Nephron progenitor cell (in vitro differentiated cells): ENCODE measurements at places on chromosomes 2 and 18.

GRCh38 chr2:71619230-71619741 lies 165.9 kb downstream of the DYSF start:
- no peak for DNase-seq

- no peak for DNase-seq
Observed at GRCh38 chr2:167493862-167494261, 605.6 kb downstream of the XIRP2 start.

DNA sequence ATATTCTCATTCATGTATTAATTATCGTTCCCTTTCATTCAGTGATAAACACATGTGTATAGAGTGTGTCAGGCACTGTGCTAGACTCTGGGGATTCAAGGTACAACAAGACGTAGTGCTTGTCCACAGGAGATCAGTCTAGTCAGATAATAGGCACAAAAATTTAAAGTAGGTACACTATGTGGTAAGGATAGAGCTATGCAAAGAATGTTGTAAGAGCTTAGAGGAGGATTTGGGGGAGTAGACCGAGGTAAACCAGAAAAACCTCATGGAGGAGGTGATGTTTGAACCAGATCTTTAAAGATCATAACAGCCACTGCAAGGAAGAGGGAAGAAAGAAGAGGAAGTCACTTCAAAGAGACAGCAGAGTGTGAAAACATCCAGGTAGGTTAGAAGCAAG lies 256.9 kb upstream of the DDX18 start:
- DNase-seq = no peak

GRCh38 chr2:18369760-18370159 lies 190.7 kb downstream of the RDH14 start:
- DNase-seq = no peak

DNA sequence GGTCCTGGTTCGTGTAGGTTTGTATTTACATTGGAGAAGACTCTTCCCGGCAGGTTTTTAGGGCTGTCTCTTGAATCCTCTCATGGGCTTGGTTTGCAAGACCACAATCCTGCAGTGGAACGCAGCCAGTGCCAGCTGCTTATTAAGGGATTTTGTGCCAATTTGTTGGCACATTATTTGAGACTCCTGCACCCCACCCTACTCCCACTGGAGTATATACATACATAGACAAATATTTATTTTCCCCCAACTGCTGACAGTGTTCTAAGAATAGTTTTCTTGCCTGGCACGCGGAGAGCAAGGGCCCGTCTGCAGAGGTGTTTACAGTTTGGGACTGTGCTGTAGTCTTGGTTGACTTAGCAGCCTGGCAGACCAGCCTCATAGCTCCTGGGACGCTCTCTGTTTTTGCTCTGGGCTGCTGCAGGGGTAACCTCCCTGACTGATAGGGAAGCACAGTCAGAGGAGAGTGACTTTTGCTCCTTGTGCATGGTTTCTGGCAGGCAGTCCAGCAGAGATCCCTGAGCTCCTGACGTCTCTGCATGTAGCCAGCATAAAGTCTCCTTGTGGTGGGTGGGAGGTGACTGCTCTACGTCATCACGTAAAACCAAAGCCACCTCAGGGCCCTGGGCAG lies 1.9 kb downstream of the LDLRAD4 start:
- no peak for DNase-seq

DNA sequence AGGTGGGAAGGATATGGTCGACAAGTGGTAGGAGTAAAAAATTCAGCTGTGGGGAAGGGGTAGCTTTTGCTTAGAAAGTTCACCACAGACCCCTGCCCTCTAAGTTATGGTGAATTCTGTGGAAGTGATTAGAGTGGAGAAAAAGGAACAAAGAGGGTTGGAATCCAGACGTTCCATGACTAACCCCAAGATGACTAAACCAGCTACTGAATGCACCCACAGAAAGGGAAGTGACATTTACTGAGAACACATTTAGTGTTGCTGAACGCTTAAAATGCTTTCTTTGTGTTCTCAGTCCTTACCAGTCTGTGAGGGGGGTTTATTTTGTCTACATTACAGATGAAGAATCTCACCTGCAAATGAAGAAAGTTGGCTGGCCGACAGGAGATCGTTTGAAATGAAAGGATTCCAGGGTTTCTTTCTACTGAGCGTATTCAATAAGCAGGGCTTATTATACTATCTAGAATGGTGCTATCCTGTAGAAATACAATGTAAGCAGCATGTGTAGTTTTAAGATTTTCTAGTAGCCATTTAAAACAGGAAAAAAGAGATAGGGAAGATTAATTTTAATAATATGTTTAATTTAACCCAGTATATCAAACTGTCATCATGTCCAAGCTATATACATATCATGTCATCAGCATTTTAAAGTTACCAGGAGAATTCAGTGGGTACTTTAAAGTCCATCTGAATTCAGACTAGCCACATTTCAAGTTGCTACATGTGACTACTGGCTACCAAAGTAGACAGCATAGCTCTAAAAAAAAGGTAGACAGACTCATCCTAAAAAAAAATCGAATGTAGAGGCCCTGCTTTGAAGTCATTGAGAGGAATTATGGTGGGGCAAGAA lies 60.1 kb downstream of the LIMS1 start:
- no peak for DNase-seq

GRCh38 chr18:37483984-37484819 lies 81.4 kb downstream of the CELF4 start:
- DNase-seq = no peak

DNA sequence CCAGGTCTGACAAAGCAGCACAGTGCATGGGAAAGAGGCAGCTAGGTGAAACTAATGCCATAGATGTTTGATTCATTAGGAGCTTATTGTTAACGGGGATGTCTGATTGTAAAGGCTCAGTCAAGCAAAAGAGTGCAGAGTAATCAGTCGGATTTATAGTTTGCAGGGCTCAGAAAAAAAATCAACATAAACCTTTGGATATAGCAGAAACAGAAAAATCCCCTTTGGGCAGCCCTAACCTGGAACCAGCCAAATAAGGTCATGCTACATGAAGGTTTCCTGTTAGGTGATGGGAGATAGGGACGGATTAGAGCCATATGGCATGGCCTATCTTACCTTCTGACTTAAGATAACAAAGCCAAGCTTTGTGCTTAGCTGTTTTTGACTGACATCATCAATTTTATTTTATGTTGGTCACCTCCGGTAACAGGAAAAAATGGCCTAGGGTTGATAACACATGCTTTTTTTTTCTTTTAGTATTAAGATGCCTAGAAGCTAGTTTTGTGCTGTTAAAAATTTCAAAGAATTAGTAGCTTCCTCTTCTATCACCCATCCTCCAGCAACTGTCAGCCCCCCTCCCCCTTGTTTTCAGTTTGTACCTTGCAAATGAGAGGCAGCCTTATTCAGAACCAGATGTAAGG lies 60.7 kb upstream of the ZEB2 start:
- DNase-seq = no peak

- peak; percentile 5 for DNase-seq
Observed at GRCh38 chr2:208183526-208183925, 6.3 kb downstream of the C2orf80 start.

DNA sequence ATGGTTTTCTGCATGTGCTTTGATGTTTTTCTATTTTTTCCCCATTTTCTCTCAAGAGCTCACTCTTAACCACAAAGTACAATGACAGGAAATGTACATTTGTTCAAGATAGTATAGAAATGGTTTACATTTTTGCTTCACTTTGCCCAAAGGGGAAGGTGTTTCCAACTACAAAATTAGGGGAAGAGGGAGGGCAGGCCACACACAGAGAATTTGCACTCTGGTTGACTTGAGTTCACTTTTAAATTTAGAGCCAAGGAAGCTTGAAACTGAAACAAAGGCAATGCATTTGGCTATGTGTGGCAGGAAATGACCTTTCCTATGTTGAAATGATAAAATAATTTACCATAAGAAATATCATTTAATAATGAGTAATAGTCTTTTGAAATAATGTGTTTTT lies 19.1 kb upstream of the VIT start:
- no peak for DNase-seq

DNA sequence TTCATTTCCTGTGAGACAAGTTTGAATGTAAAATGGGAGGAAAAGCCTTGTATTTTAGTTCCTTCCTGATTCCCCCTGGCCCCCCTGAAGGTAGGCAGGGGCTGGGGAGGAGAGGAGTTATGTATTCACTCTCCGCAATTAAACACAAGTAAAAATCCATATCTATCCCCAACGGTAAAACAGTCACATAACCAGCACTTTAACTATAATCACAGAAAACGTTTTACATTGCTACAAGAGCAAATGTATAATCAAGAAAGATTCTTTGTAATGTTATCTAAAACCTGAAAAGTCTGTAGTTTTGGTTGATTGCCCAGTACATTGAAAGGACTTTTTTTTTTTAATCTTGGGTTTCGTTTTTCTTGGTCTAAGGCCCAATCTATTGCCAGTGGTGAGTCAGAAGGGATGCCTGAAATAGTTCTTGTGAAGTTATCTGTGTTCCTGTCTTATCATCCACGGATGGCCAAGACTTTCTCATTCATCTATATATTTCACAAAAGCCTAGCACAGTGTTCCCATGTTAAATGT lies 34.5 kb upstream of the CCNYL1 start:
- no peak for DNase-seq

DNA sequence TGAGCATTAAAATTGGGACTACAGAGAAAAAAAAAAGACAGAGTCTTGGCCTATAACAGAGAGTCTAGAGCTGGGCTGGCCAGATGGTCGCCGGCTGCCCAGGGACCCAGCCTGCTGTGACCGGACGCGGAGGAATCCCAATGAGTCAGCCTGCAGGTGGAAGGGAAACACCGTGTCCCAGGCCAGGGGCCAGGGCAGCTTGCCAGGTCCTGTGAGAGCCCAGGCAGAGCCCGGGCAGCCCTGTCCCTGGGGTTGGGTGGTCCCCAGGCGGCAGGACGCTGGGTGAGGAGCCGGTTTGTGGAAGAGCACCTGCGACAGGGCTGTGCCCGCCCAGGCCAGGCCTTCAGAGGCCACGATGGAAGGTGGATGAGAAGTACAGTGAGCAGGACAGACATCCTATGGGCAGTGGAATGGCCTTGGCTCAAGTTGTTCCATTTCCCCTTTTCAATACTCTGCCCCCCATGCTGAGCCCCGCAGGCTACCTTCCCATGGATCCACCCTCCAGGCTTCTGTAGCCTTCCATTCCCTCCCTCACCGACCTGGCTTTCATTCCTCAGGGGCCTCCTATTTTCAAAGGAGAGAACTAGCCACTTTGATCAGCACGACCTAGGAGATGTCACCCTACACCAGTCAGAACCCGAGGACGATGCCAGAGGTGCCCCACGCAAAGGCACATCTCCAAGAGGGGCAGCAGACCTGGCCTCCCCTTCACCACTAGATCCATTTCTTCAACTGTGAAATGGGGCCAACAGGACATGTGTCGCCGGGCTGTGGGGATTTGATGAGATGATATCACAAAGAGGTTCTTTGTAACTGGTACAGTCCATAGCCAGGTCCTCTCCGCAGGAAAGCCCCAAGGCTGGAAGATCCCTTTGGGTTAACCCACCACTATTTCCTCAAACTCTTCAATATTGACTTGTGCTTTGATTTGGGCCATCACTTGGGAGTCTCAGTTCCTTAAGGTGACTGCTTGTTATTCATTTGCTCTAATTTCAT lies 87.5 kb downstream of the POLR1A start:
- DNase-seq = no peak

GRCh38 chr2:124520953-124521352 lies 495.9 kb downstream of the CNTNAP5 start:
- no peak for DNase-seq

GRCh38 chr2:39470580-39470979 lies 33.5 kb upstream of the MAP4K3 start:
- DNase-seq = no peak

DNA sequence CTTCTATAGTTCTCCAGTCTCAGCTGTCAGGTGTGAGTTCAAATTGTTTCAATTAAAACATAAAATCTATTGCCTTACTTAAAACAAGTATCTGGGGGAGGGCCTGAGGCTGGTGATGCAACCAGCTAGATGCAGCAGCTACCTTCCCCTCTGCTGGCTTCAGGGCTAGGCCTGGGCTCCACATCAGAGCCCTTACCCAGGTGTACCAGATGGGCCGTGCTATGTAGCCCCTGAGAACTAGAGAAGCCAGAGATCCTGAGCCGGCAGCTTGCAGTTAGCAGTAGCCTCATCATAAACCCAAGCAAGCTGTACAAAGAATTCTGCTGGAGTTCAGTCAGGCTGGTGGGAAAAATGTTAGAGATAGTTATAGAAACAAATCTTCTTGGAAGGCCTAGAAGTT lies 97.7 kb upstream of the ACAA2 start:
- DNase-seq = no peak

GRCh38 chr18:74488864-74489263 lies 7.3 kb upstream of the CNDP2 start:
- no peak for DNase-seq

GRCh38 chr2:152134488-152135280 lies 35.8 kb upstream of the CACNB4 start:
- no peak for DNase-seq

DNA sequence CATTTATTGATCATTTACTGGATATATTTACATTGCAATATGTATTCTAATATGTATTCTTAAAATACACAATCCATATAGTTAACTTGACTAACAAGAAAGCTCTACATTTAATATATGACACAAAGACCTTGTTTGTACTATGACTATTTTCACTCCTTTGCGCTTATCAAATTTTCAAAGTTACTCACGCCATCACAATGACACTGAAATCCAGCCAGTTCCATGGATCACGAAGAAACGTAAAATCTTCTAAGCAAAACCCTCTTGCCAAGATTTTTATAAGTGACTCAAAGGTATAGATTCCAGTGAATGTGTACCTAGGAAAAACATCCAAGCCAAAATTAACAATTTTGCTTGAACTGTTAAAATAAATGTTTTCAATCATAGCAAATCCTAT lies 39.6 kb downstream of the SCN3A start:
- DNase-seq = no peak

DNA sequence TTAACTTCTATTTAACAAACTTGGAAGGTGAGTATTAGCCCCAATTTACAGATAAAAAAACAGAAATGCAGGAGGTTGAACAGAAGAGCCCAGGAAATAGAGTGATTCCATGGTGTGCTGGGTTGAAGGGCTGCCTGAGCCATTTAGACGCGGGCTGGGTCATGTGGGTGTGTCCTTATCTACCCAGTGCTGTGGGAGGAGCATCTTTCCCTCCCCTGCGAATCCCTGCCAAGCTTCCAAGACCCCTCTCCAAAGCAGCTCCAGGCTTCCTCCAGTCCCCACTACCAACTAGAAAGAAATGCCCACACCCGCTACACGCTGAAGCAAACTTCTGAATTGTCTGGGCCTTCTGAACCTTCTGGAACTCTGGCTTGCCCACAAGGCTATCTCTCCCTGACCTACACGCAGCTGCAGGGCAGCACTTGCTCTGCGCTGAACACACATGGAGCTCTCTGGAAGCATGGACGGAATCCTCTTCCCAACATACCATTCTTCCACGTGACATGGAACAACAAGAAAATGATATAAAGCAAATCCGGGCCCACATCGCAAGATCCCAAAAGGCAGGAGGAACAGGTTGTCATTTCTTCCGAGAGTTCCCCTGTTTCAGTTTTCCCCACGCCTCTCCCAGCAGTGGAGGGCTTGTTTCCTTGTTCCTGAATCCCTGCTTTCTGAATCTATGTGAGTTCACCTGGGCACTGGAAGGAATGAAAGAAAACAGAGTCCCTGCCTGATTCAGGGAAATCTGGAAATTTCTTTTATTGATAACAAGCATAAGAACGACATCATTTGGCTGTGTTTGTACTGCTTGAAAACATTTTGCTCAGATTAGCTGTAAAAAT lies 562.7 kb upstream of the ID2 start:
- DNase-seq = no peak
